ENCODE measurements at places on chromosomes 7 and 10.

DNA sequence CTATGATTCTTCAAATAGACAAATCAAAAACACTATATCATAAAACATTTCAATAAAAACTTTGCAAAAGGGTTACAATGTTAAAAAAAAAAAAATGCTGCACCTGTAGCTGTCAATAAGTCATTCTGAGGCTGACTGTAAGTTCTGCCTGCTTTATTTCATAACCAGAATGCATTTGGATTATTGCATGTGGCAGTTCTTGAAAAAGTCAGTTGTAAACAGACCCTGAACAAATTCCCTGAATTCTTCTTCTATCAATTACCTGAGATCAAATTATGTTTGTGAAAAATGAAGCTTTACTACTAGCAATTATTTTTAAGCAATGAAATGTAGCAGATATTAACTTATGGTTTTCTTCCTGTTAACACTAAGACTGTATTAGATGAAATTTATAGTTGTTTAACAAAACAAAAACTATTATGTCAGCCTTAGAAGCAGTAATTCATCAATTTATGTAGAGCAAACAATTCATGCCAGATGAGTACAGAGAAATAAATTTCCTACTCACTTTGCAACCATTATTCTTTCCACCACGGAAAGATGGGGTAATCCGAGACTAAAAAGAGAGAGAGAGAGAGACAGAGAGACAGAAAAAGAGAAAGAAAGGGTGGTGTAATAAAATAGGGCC is 107.8 kb downstream of the SFMBT2 start:
- DNase-seq = no peak

DNA sequence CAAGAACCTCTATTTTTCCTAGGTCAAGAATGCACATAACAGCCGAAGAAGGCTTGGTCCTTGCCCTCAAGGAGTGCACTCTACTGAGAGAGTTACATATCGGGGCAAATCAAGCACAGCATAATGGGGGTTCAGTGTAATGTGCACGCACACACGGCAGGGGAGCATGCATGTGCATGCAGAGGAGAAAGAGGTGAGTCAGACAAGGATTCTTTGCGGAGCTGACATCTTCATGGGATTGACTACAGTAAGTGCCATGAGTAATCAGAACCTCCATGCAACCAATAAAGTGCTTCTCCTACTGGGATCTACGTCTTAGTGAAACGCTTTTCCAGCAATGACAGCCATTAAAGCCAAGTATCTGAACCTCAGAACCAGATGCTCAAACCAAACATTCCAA is 123.6 kb downstream of the RNF216 start:
- DNase-seq = no peak

DNA sequence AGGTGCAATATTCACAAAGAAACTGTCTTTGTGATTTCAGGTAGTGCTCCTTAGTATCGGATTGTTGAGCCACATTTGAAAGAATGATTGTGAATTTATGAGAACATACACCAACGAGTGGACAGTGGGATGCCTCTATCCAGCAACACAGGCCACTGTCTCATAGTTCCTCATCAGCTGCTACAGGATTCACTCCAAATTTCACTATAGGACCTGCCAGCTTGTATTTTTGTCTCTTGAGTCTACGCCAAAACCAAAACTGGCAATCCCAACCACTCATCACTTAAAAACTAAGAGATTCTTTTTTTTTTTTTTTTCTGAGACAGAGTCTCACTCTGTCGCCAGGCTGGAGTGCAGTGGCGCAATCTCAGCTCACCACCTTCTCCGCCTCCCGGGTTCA is 964.5 kb downstream of the CNTNAP2 start:
- no peak for DNase-seq

GRCh38 chr10:129725890-129726631 is 238.0 kb downstream of the EBF3 start:
- DNase-seq = no peak

DNA sequence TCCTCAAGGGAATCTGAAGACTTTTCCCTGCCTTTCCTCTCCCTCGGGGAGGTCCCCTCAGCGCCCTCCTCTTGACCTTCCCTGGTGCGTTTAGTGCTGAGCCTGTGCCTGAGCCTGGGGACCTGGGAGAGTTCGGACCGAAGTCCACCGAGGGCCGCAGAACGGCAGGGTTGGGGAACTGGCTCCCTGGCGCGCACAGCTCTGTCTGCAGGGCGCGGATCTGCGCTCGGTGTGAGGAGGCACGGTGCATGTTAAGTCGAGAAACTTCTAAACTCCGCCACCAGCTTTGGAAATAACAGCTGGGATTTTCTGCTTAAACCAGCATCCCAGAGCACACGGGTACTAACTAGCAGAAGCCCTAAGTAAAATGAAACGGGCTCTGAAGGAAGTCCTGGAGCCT is 44.2 kb upstream of the SLC29A4 start:
- DNase-seq = no peak

- DNase-seq = no peak
Observed at GRCh38 chr10:28906934-28907333, 229.6 kb downstream of the BAMBI start.

- no peak for DNase-seq
Observed at GRCh38 chr10:51397695-51398094, 301.7 kb downstream of the CSTF2T start.

Measured in OCI-M1 (cell line).